Effector memory CD4-positive, alpha-beta T cell (primary cell): ENCODE measurements at places on chromosomes 1 and 21.

DNA sequence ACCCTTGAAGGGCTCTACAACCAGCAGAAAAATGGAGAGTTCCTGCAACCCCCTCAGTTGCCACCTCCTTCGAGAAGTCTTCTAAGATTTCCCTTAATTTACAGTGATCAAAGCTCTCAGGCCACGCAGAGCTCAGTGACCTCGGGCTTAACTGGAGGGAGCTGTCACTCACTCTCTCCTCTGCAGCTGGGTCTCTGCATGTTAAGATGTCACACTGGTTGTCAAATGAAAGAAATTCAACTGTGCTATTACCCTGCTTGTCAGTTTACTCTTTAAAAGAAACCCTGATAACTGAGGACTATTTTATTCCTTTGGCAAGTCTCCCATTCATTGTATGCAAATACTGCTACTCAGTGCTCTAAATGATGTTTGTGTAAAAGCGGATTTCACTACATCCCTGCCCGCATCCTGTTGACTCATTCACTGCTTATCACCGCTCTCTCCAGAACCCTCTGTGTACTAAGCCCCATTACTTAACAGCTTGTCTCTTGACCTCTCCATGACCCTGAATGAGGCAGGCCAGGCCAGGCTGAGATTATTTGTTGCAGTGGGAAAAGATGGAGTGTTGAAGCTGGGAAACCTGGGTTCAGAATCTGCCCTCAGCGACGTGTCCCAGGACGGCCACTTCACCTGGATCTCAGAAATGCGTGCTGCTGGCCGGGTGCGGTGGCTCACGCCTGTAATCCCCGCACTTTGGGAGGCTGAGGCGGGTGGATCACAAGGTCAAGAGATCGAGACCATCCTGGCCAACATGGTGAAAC lies 13.7 kb downstream of the DHRS3 start:
- H3K36me3 ChIP-seq, result no peaks in the 10 kb centered on the region
- peak overlapping the region; percentile 14 for H3K27ac ChIP-seq
- no peak overlapping the region for H3K4me3 ChIP-seq
- peaks cover 19% of the 10 kb centered on the region for H3K4me1 ChIP-seq
- H3K27me3 ChIP-seq, result no peaks in the 10 kb centered on the region

DNA sequence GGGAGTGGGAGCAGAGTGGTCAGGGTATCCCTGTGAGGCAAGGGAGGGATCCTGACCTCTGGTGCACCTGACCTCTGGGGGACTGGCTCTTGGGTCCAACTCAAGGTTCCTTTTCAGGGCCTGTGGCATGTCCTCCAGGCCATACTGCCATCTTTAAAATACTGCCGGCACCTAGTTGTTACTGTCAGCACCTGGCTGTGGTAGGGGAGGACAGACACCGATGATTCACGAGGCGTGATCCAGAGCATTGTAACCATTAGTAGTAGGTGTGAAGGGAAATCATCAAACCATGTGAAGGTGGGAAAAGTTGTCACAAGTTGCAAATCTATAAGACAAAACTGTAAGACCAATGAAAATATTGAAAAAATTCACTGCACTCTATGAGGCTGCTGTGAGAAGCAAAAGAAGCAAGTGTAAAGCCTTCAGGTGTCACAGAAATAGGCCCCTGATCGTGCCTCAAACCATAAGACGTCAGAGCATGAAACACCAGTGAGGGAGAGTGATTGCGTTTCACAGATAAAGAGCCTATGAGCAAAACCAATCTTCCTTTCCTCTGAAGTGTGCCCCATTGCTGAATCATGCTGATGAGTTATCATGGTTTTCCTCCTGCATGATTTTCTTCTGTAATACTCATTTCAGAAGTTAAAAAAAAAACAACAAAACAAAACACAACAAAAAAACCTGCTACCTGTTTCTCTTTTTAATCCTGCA lies 55.3 kb downstream of the CDC7 start:
- peak overlapping the region; percentile 71 for H3K27ac ChIP-seq
- DNase-seq, result peak; percentile 54
- H3K4me3 ChIP-seq, result no peak overlapping the region
- no peaks in the 10 kb centered on the region for H3K27me3 ChIP-seq

DNA sequence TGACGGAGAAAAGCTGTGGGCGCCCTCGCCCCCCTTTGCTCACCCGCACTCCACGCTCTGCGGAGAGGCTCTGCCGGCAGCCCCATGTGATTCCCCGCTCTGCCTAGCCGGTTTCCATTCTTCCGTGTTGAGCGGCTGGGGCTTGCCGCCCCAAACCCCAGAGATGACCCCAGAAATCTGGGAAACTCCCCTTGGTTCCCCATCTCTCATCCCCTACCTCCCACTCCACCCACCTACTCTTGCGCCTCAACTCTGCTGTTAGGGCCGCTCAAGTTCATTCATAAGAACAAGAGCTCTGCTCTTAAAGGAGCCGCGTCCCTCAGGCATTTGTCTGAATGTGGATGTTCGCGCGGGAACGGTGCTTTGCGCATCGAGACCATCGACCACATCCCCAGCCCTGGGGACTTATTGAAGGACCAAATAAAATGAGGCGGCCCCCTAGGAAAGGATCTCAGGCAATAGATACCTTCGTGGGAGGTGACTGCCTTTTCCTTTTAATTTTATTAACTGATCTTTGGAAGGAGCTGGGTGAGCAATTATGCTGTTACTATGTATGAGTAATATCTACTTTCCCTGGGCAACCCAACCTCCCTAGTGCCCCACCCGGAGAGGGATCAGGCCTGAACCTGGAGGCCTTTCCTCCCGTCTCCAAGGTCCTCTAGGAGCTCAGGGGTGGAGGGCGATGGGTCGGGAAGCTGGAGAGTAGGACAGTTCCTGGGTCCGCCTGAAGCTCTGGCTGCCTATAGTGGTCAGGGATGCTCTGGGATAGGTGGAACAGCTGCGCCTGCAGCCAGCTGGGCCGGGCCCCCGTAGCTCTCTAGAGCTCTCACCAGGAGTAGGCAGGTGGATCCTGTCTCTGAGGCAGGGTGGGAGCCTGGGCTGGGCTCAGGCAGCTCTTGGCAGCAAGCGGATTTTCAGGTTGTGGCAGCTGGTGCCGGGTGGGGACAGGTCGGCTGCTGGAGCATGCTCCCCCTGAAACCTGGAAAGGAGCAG lies 898 bp downstream of the MFSD2A start:
- no peaks in the 10 kb centered on the region for H3K36me3 ChIP-seq
- H3K27ac ChIP-seq, result no peak overlapping the region
- no peaks in the 10 kb centered on the region for H3K27me3 ChIP-seq
- H3K4me1 ChIP-seq, result peaks cover 16% of the 10 kb centered on the region

GRCh38 chr1:44903011-44903680 lies 60.1 kb upstream of the PTCH2 start:
- no peak overlapping the region for H3K27ac ChIP-seq
- no peaks in the 10 kb centered on the region for H3K4me1 ChIP-seq
- no peaks in the 10 kb centered on the region for H3K36me3 ChIP-seq
- H3K4me3 ChIP-seq, result no peak overlapping the region
- H3K27me3 ChIP-seq, result no peaks in the 10 kb centered on the region

DNA sequence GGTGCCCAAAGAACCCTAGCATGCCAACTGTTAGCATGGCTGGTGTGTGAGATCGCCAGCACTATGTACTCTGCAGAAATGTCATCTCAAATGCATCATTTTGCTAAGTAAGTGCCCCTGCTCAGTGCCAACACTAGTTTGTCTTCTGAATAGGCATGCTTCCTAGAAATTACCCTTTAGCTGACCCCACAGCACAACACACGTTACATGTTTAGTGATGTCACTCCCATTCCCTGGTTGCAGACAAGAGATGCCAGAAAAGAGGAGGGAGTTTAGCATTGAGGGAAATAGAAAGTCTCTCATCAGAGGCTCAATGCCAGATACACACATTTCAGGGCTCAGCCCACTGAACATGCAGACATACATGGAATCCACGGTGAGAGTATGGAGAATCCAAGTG lies 9.3 kb upstream of the ST6GALNAC3 start:
- H3K4me1 ChIP-seq, result no peaks in the 10 kb centered on the region
- DNase-seq, result no peak
- no peak overlapping the region for H3K27ac ChIP-seq
- no peak overlapping the region for H3K4me3 ChIP-seq

- peaks cover 65% of the 10 kb centered on the region for H3K27me3 ChIP-seq
- no peaks in the 10 kb centered on the region for H3K36me3 ChIP-seq
- H3K4me1 ChIP-seq, result peaks cover 36% of the 10 kb centered on the region
- no peak overlapping the region for H3K27ac ChIP-seq
Observed at GRCh38 chr1:98049370-98050135, 128.7 kb upstream of the DPYD start.

- peak overlapping the region; percentile 66 for H3K27ac ChIP-seq
- DNase-seq, result no peak
- no peaks in the 10 kb centered on the region for H3K27me3 ChIP-seq
- no peaks in the 10 kb centered on the region for H3K36me3 ChIP-seq
Observed at GRCh38 chr21:38804030-38804788, 1.5 kb upstream of the ETS2 start.

DNA sequence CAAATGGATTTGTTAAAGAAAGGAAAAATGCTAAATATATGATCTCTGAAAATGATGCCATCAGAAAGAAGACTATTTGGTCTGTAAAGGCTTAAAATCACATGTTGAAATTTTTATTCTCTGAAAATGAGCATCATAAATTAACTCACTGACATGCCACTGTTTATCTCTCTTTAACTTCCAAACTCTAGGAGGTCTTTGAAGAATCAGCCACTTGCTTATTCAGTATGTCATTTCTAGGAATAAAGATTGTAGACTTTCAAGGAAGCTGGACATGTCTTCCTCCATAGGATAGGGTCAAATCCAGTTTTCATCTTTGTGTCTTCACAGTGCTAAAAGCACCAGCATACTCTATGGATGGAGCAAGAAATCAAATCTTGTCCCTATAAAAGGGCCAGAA lies 147.6 kb downstream of the FMN2 start:
- no peak for DNase-seq
- no peaks in the 10 kb centered on the region for H3K27me3 ChIP-seq
- H3K4me3 ChIP-seq, result no peak overlapping the region
- no peaks in the 10 kb centered on the region for H3K4me1 ChIP-seq
- H3K36me3 ChIP-seq, result no peaks in the 10 kb centered on the region
- no peak overlapping the region for H3K27ac ChIP-seq

GRCh38 chr1:201153474-201154388 lies 543 bp downstream of the TMEM9 start:
- peak overlapping the region; percentile 86 for H3K4me3 ChIP-seq
- no peaks in the 10 kb centered on the region for H3K27me3 ChIP-seq
- DNase-seq, result no peak
- H3K36me3 ChIP-seq, result no peaks in the 10 kb centered on the region
- no peak overlapping the region for H3K27ac ChIP-seq

- H3K4me1 ChIP-seq, result no peaks in the 10 kb centered on the region
- no peak overlapping the region for H3K4me3 ChIP-seq
- no peaks in the 10 kb centered on the region for H3K36me3 ChIP-seq
- no peak overlapping the region for H3K27ac ChIP-seq
- peak; percentile 20 for DNase-seq
Observed at GRCh38 chr1:20343149-20343937, 52.7 kb downstream of the VWA5B1 start.

GRCh38 chr1:27666791-27667254 lies 5.2 kb downstream of the IFI6 start:
- DNase-seq, result no peak
- no peak overlapping the region for H3K27ac ChIP-seq
- H3K27me3 ChIP-seq, result no peaks in the 10 kb centered on the region
- peaks cover 4% of the 10 kb centered on the region for H3K36me3 ChIP-seq

DNA sequence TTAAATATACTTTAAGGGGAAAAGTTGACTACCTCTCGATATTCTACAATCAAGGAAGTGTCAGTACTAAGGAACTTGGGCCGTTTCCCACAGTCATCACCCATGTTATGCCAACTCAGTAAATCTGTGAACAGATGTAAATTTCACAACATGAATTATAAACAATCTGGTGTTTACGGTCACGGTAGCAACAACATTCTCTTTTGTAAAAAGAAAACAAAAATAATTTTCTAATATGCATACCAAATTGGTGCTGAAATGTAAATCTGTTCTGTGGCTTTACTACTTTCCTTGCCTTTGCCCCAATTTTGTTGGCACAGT lies 1.2 kb downstream of the SH3GLB1 start:
- DNase-seq, result no peak
- H3K36me3 ChIP-seq, result no peaks in the 10 kb centered on the region
- peak overlapping the region; percentile 94 for H3K27ac ChIP-seq
- peak overlapping the region; percentile 83 for H3K4me3 ChIP-seq
- H3K27me3 ChIP-seq, result no peaks in the 10 kb centered on the region

- no peaks in the 10 kb centered on the region for H3K36me3 ChIP-seq
- no peak for DNase-seq
- no peak overlapping the region for H3K27ac ChIP-seq
- H3K27me3 ChIP-seq, result no peaks in the 10 kb centered on the region
- no peak overlapping the region for H3K4me3 ChIP-seq
- H3K4me1 ChIP-seq, result no peaks in the 10 kb centered on the region
Observed at GRCh38 chr1:74485622-74486021, 26.8 kb downstream of the LRRC53 start.

GRCh38 chr1:175733722-175734121 lies 9.7 kb downstream of the TNR start:
- no peaks in the 10 kb centered on the region for H3K27me3 ChIP-seq
- no peak for DNase-seq
- no peaks in the 10 kb centered on the region for H3K4me1 ChIP-seq
- no peaks in the 10 kb centered on the region for H3K36me3 ChIP-seq
- H3K4me3 ChIP-seq, result no peak overlapping the region

- no peaks in the 10 kb centered on the region for H3K4me1 ChIP-seq
- peak overlapping the region; percentile 60 for H3K4me3 ChIP-seq
- H3K36me3 ChIP-seq, result peaks cover 4% of the 10 kb centered on the region
- H3K27ac ChIP-seq, result peak overlapping the region; percentile 36
- peak; percentile 59 for DNase-seq
Observed at GRCh38 chr1:28775121-28775942, 36.6 kb upstream of the OPRD1 start.

- H3K4me3 ChIP-seq, result no peak overlapping the region
- no peak overlapping the region for H3K27ac ChIP-seq
- no peaks in the 10 kb centered on the region for H3K36me3 ChIP-seq
- DNase-seq, result no peak
- no peaks in the 10 kb centered on the region for H3K27me3 ChIP-seq
Observed at GRCh38 chr1:180415236-180415848, 87.0 kb downstream of the ACBD6 start.

DNA sequence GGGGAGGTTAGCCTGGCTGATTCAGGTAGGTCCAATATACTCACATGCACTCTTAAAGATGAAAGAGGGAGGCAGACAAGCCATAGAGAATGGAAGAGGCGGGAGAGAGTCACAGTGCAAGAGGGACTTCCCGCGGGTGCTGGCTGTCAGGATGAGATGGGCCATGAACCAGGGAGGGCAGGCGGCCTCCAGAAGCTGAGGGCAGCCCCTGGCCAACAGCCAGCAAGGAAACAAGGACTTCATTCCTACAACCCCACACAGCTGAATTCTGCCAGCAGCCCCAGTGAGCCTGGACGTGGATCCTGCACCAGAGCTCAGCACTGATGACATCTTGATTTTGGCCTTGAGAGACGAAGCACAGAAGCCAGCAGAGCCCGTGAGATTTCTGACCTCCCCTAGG lies 15.1 kb upstream of the B3GALT5 start:
- H3K36me3 ChIP-seq, result no peaks in the 10 kb centered on the region
- no peaks in the 10 kb centered on the region for H3K4me1 ChIP-seq
- no peak for DNase-seq
- no peaks in the 10 kb centered on the region for H3K27me3 ChIP-seq

- H3K36me3 ChIP-seq, result no peaks in the 10 kb centered on the region
- H3K27ac ChIP-seq, result no peak overlapping the region
- DNase-seq, result no peak
- H3K4me3 ChIP-seq, result no peak overlapping the region
Observed at GRCh38 chr1:10724052-10724494, 72.4 kb downstream of the CASZ1 start.

- DNase-seq, result no peak
- no peak overlapping the region for H3K4me3 ChIP-seq
- no peak overlapping the region for H3K27ac ChIP-seq
- H3K4me1 ChIP-seq, result no peaks in the 10 kb centered on the region
- peaks cover 9% of the 10 kb centered on the region for H3K27me3 ChIP-seq
- H3K36me3 ChIP-seq, result no peaks in the 10 kb centered on the region
Observed at GRCh38 chr1:22676916-22677583, 24.0 kb downstream of the C1QB start.
